NCI-H1436 (cell line): ENCODE measurements at places on chromosomes 12 and 14.

GRCh38 chr14:64053694-64054669, 201.2 kb downstream of the SYNE2 start:
- DNase-seq: no peak

DNA sequence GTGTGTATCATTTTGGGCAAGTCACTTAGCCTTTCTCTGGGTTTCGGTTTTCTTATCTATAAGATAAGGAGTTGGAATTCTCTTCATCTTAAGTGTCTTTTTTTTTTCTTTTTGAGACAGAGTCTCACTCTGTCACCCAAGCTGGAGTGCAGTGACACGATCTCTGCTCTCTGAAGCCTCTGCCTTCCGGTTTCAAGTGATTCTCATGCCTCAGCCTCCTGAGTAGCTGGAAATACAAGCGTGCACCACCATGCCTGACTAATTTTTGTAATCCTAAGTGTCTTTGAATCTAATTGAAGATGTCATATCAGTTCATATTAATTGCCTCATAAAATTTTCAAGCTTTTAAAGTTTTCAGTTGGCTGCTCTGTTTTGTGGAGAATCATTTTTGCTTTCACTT, 4.0 kb downstream of the SRGAP1 start:
- no peak for DNase-seq

DNA sequence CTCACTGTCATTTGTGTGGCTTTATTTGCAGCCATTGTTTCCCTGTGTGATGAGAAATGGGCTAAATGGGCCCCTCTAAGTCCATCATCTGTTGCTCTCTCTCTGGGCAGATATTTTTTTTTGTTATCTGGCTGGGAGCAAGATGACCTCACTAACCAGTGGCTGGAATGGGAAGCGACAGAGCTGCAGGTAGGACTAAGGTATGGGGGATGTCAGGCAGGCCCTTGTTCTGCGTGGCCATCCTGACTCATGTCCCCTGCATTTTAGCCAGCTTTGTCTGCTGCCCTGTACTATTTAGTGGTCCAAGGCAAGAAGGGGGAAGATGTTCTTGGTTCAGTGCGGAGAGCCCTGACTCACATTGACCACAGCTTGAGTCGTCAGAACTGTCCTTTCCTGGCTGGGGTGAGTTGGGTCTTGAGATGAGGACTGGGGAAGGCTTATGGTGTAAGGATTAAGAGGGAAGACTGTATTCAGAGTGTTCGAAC, 1.3 kb downstream of the MARS1 start:
- DNase-seq: no peak

- DNase-seq: no peak
These were observed 122.3 kb upstream of the RFLNA start for GRCh38 chr12:124172636-124173035.

GRCh38 chr12:2023365-2023764, 19.1 kb upstream of the DCP1B start:
- DNase-seq: no peak

DNA sequence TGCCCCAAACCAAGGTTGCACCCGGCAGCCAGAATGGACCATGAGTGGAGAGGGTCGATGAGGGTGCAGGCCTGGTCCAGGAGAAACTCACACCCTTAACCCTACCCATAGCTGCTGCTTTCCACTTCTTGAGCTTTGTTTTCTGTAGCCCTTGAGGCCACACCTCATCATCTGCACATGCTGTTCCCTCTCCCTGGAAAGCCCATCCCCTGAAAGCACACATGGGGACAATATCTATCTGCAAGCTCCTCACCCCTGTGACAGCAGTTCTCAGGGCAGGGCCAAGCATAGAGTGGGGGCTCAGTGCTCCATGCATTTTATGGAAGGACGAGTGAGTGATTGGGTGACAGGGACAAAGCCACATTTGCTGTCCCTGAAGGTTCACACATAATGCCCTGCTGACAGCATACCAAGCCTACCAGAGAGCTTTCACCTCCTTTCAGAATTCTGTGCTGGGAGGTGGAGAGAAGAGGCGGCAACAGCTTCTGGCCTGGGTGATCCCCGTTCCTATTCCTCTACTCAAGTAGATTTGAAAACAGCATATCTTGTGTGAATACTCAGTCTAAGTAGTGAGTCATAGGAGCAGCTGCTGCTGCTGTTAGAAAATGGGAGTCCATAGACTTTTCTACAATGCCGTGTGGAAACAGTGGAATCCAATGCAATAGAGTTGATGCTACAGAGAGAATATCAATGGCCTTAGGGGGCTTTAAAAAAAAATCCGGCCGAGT, 44.6 kb downstream of the SRGAP1 start:
- no peak for DNase-seq

DNA sequence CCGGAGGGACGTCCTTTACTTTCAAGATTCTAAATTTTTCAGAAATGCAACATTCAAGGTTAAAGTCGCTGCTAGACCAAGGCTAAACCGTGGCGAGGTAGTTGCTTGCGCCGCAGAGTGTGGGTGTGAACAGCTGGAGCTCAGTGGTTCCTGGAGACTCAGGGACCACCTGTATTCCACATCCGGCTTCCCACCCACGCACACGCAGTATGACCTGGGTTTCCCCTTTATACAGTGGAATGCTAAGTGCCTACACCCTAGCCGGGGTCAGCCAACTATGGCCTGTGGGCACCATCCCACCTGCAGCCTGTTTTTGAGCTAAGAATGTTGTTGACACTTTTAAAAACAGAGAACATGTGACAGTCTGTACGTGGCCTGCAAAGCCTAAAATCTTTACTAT, 42.9 kb upstream of the TESC start:
- DNase-seq: no peak

DNA sequence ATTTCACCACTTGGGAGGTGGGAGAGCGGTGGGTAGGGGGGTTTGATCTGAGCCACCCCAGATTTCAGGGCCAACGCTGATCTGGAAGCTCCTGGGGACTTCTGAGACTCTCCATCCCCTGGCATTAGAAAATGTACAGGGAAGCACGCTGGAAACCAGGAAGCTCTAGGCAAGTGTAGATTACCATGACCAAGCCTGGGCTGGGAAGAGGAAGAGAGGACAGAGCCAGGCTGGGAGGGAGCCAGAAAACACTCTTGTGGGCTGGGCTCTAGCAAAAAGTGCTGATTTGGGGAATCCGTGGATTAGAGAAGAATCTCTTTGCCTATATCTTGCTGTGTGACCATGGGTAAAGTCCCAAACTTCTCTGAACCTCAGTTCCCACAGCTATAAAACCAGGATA, 236.7 kb downstream of the BCL11B start:
- no peak for DNase-seq

DNA sequence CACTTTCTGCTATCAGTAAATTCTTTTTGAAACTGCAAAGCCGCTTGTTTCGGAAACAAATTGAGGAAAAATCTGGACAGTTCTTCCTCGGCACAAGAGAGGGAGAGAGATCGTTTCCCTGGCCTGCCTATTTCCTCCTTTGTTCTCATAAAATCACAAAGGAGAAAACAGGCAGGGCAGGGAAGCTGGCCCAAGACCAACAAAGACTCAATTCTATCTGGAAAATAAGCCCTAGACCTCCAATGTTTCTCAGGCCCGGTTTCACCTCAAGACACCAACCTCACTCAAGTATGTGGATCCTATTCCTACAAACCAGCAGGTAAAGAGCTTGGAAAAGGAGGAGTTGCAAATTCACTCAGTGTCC, 19.5 kb downstream of the DICER1 start:
- no peak for DNase-seq
